ENCODE measurements at places on chromosomes 2 and 18.

- DNase-seq, result no peak
Measured at GRCh38 chr2:189858291-189858690, 74.0 kb downstream of the PMS1 start.

- no peak for DNase-seq
Measured at GRCh38 chr2:221451862-221452788, 120.0 kb downstream of the EPHA4 start.

DNA sequence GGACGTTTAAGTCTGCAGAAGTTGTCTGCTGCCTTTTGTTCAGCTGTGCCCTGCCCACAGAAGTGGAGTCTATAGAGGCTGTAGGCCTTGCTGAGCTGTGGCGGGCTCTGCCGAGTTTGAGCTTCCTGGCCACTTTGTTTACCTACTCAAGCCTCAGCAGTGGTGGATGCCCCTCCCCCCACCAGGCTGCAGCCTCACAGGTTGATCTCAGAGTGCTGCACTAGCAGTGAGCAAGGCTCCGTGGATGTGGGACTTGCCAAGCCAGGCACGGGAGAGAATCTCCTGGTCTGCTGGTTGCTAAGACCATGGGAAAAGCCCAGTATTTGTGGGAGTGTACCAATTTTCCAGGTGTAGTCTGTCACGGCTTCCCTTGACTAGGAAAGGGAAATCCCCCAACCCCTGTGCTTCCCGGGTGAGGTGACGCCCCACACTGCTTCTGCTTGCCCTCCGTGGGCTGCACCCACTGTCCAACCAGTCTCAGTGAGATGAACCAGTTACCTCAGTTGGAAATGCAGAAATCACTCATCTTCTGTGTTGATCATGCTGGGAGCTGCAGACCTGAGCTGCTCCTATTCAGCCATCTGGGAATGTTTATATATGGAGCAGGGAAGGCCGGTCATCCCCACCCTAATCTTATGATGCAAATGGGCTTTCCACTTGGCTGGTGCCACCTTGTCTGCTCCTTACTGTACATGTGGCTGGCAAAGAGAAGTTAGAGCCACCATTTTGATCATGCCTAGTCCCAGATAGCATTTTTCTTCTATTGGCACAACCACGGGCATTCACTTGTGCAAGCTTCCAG, 156.9 kb upstream of the ITGA6 start:
- no peak for DNase-seq

- DNase-seq, result peak; percentile 96
Measured at GRCh38 chr2:26018184-26019055, 15.5 kb upstream of the RAB10 start.

- DNase-seq, result no peak
Measured at GRCh38 chr2:65425276-65425675, 7.1 kb downstream of the SPRED2 start.

DNA sequence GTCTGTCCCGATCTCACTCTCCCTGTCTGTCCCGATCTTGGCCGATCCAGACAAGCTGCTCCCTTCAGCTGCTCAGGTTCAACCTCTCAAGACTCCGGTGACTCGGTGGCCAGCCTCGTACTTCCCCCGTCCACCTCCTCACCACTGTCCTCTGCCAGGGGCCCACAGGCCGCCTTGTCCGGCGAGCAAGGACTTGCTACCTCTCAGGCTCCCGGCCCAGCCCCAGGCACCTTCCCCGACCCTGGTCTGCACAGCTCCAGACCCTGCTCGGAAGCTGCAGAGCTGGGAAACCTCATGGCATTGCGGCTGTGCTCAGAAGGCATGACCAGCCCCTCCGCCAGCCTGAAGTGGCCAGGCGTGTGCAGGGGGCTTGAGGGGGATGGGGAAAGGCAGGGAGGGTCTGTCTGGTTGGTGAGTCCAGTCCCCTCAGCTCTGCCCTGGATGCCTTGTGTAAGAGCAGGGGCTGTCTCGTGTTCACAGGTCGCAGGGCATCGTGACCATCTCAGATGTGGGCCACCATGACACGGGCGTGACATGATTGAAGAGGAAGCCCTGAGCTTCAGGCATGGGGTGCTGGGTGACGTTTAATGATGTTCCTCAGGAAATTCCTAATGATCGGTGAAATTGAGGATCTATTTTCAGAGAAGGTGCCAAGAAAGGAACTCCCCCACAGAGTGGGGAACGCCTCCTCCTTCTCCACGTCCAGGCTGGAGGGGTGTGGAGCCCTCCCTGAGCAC, 121.2 kb upstream of the CTDP1 start:
- DNase-seq, result no peak

DNA sequence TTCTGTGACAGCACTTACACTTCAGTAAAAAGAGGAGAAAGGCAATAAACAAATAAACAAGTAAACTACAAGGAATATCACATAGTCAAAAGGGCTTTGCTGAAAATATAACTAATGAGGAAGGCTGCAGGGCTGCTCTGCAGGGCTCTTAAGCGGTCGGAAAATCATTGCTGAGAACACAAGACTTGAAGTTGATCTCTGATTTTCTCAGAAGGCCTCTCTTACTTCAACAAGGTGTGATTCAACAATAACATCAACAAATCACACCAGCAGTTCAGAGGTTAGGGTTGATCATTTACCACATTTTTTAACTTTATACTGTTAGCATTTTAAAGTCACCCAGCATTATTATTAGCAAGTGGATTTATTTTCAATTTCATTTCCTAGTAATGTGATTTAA, 215.6 kb downstream of the ARHGAP15 start:
- DNase-seq, result no peak

GRCh38 chr2:8691859-8692437, 10.1 kb downstream of the ID2 start:
- DNase-seq, result no peak

DNA sequence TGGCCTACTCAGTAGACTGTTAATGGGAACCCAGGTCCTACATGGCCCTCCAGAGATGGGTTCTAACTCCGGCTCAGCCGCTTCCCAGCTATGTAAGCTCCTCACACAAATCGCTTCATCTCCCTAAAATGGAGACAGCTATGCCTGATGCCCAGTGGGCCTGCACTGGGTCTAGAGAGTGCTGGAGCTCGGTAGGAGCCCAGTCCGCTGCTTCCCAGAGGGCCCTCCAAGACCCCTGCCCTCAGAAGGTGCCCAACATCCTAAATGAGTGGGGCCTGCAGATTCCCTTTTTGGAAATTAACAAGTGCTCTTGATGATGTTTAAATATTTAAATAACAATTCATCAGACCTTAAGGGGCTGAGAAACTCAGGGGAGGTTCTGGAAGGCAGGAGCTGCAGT, 47.1 kb downstream of the HS1BP3 start:
- DNase-seq, result no peak

DNA sequence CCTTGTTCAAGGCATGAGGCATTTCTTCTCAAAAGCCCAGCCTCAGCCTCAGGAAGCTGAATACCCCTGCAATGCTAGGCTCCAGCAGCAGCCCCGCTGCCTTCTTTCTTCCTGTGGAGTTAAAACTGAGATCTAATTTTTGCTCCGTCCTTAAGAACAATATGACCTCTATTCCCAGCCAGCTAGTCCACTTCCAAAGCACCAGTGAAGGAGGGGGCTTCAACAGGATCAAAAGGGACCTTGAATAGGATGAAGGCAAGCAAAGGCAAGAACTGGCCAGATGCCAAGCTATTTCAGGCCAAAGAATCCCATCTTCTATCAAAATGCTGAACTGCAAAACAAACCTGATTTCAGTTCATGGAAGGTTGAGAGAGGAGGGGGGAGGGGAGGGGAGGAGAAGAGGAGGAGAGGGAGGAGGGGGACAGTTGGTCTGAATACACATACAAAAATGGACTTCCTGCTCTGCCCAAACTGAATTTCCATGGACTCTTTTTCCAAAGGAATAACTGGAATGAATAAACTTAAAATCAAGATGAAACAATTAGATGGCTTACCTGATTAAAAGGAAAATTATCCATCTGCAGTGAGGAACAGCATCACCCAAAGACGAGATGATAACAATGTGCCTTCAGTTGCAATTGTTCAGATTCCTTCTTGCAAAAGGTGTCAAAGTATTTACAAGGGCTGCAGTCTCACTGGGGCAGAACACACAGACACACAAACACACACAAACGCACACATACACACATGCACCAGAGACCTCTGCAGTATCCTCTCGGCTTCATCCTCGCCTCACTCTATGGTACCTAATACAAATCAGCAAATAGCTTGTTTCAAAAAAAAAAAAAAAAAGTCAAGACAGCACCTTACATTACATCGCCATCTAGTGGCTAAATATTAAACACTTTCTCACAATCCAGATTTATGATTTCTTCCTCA, at the start of gene SCN1A:
Gene SCN1A (minus strand): TSS at position 804 of the 939 bp plus-strand sequence. CDS start 54,399 bp downstream, outside the sequence.
- peak; percentile 67 for DNase-seq

GRCh38 chr2:122883849-122884248, 1128.4 kb downstream of the TSN start:
- DNase-seq, result no peak

GRCh38 chr18:49359732-49360444, 100.6 kb downstream of the DYM start:
- peak; percentile 89 for DNase-seq

- peak; percentile 48 for DNase-seq
Measured at GRCh38 chr2:166900700-166901099, 12.4 kb downstream of the XIRP2 start.

GRCh38 chr2:71933467-71934319, 214.0 kb downstream of the CYP26B1 start:
- peak; percentile 93 for DNase-seq

GRCh38 chr2:7800031-7800430, 881.8 kb upstream of the ID2 start:
- DNase-seq, result no peak

DNA sequence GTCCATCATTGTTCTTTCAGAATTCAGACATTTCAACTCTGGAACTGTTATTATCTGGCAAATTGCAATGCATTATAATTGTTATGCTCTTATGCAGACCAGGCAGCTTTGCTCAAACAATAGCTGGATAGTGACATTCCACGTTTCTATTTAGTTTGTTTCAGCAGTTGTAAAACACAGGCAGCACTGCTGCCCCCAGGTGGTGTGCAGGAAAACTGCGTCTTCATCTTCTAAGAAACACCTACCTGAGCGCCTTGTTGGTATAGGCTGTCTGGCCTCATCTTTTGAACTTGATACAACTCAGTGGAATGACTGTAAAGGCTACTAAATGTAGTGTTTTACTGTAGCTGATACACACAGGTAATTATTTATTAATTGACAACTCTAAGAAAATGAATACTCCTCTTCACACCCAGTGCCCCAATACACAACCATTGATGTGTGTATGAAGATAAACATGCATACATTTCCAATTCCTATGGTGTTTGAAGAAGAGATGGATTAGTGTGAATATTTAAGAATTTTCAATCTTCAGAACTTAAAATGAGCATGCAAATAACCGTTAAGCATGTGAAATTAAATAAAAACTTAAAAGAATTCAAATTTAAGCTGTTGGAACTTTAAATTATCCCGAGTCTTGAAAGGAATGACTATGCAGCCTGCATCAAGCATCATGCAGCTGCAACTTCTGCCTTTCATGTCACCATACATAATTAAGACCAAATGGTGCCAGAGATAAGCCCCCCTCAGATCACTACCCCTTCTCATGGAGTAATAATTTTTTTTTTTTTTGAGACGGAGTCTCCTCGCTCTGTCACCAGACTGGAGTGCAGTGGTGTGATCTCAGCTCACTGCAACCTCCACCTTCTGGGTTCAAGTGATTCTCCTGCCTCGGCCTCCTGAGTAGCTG, 85.6 kb downstream of the CD8B2 start:
- peak; percentile 29 for DNase-seq

GRCh38 chr18:23282437-23282781, 147.1 kb downstream of the CABLES1 start:
- no peak for DNase-seq
